HFF-Myc (cell line): ENCODE measurements at places on chromosomes 2 and 18.

DNA sequence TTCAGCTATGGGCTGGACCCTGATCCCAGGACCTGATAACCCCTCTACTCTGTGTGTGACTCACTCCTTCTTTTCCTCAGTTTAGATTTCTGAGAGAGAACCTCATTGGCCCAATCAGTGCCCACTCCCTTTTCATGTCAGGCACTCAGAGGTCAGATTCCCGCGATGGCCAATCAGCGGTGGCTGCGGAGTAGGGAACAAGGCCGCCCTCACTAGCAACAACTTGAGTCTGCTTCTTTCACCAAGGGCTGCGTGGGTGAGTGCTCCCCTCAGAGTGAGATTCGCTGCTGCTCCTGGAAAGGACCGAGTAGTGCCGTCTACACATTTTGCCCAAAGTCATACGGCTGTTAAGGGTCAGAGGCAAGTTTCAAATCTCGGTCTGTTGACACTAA, 34.7 kb downstream of the NPPC start:
- DNase-seq: no peak

GRCh38 chr2:143608063-143608423, 478.8 kb downstream of the ARHGAP15 start:
- no peak for DNase-seq

DNA sequence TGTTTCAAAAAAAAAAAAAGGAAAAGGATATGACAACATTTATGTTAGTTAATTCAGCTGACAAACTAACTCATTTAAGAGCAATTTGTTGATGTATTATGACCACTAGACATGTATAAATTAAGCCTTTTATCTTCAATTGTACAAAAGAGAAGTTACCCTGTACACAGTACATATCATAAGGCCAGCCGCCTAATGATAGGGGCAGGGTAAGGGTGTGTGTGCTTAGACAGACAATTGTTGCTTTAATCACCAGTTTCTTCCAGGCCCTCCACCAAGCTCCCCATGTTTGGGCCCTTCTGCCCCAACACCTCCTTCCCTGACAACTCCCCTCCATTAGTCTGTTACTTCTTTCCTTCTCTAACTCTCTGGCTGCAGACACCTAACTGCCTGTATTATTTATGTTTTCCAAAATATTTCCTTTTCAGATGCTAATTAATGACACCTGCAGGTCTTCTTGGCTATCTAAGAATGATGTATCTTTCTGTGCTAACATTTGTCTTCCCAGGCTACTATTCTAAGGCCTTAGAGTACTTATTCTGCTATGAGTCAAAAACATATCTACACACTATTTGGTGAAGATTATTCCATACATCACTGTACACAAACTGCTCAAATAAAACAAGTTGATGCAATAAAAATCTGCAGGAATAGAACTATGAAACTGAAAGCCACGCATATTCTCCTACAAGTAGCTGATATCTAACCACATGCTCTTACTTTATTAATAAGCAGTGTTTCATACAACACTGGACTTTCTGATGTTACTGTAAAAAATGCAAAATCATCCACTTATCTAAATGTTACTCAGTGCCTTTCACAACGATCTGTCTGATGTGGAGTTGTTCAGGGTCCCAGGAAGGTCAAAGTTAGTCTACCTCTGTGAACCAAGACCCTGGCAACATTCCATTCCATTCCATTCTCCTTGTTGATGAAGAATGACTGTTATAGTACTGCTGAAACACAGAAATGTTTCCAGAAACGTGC, 26.4 kb downstream of the TMEM131 start:
- no peak for DNase-seq

DNA sequence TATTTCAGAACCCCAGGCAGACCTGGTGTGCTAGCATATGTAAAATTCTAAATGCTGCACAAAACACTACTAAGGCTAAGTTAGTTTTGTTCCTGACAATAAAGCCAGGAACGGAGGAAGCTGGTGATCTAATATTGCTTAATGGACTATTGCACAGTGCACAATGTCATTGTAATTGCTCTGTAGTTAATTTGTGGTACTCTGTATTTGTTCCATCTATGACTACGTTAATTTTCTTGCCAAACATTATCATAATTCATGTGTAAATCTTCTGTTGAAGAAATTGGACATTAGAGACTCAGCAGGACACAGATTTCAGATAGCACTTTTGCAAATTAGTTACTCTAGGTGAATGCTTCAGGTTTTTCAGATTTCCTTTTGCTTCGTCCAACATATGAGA, 232.3 kb downstream of the RIT2 start:
- DNase-seq: no peak

GRCh38 chr2:212939777-212940531, 211.5 kb downstream of the IKZF2 start:
- DNase-seq: no peak

DNA sequence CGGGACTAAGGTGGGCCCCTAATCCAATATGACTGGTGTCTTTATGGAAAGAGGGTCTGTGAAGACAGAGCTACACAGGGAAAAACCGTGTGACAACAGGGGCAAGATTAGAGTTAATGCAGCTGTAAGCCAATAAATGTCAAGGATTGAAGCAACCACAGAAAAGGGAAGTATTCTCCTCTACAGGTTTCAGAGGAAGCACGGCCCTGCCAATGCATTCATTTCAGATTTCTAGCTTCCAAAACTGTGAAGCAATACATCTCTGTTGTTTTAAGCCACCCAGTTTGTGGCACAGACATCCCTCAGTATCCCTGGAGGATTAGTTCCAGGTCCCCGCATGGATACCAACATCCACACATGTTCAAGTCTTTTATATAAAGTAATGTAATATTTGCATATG, 48.8 kb downstream of the SPP2 start:
- DNase-seq: no peak

GRCh38 chr2:31371691-31372090, 42.9 kb downstream of the XDH start:
- no peak for DNase-seq

DNA sequence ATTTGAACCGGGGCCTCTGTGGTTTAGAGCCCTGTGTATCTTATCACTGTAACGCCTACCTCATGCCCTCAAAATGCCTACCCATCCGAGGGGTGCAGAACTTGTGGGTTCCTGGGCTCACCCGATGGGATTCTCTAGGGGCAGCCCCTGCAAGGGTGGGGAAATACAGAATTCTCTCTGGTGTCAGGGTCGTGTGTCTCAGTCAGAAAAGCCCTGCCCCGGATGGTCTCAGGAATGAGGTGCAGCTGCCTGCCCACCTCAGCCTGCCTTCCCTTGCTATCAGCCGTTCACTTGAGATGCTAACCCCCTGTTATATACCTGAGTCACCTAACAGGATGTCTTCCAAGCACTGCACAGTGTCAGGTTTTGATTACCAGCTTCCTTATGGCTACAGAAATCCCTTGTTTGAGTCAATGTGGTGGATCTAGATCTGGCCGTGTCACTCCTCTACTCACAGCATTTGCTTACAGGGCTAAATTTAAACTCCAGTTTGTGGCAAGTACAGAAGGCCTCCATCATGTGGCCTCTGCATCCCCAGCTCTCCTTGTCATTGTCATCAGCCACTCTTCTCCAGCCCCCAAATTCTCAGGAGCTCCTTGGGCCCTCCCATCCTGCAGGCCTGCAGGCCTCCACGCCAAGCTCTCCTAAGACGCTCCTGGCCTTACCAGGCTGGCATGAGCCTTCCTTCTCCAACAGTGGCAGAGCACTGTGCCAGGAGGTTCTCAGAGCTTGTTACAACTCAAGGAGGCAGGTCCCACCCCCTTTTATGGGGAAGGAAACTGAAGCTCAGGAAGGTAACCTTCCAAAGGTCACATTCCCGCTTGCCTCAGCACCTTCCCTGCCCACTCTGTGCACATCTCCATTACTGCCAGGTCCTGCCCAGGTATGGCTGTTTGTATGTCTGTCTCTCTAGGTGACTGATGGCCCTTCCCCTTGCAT, 14.3 kb upstream of the MAP3K2 start:
- no peak for DNase-seq

DNA sequence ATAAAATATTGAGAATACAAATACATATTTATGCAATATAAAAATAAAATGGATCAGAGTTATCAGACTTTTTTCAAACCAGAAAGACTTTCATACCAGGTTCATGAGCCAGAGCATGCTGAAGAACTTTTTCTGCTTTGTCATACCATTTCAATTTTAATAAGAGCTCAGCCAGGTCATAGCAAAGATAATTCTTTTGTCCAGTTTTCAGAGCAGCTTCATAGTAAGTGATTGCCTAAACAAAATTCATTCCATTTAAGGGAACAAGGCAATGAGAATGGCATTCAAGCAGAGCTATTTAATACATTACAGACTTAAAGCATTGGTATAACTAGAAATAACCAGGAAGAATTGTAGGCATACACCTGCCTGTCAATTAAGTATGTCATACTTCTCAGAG, 42.3 kb downstream of the TTC21B start:
- no peak for DNase-seq

DNA sequence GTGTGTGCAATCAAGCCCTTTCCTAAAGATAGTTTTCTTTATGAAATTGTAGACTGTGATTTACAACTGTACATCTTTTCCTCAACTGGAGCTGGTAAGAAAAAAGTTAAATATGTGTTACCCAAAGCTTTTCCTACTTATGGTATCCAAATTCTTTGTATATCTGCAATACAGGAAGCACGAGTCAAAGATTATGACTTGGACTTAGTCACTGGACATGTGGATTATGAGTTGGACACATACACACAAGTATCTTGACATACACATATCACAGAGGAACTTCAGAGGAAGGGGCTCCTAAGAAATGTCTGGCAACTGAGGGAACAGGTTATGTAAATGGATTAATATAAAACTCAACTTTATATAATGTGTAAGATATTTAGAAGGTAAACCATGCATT, 35.2 kb downstream of the PRELID3A start:
- DNase-seq: no peak

GRCh38 chr18:28065031-28065792, 111.7 kb downstream of the CDH2 start:
- DNase-seq: peak; percentile 42

GRCh38 chr2:57461624-57462023, 585.0 kb upstream of the VRK2 start:
- DNase-seq: no peak

DNA sequence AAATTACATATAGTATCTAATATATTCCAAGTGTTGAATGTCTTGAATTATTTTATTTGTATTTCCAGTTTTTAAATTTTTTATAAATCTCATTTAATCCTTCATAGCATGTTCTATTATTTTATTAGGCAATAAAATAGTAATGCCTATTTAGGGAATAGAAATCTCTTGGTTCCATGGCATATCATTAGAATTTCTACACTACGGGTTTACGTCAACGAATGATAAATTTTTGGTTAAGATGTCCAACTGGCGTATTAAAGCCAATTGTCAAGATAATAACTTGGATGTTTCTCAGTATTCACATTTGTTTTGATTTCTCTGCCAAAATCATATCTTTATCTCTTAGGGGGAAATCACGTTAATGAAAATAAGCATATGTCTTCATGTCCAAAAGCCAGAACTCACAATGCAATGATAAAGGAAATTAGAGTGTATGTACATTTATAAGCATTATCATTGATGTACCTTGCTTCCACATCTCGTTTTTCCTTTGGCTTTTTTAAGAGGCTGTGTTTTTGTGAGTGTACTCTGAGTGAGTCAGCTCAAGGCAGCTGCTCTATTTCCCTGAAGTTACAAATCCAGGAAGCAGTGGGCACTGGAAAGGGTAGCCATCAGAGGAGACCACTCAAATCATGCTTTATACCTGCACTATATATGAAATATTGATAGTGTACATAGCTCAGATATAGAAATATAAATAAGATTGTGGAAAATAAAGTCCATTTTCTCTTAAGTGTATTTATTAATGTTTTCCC, 115.8 kb upstream of the PDE1A start:
- DNase-seq: no peak

GRCh38 chr2:75666911-75667310, 20.3 kb downstream of the MRPL19 start:
- DNase-seq: no peak

DNA sequence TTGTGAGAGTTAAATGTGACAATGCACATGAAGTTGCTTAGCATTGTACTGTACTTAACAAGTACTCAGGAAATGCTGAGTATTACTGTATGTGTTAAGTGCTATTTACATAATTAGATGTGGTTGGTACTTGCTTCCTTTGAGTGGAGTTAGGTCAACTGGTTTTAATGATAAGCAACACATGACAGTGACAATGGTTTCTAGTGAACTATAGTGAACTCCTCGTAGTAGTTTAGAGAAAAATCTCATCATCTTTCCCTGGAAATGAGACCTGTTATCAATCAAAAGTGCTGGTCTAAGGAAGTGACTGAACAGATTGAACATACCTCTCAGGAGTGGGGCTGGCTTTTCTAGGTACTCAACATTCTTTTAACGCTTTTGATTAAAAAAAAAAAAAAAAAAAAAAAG, 29.2 kb upstream of the ZDBF2 start:
- DNase-seq: no peak

- peak; percentile 67 for DNase-seq
Measured at GRCh38 chr2:71385012-71385411, 53.4 kb downstream of the ZNF638 start.

DNA sequence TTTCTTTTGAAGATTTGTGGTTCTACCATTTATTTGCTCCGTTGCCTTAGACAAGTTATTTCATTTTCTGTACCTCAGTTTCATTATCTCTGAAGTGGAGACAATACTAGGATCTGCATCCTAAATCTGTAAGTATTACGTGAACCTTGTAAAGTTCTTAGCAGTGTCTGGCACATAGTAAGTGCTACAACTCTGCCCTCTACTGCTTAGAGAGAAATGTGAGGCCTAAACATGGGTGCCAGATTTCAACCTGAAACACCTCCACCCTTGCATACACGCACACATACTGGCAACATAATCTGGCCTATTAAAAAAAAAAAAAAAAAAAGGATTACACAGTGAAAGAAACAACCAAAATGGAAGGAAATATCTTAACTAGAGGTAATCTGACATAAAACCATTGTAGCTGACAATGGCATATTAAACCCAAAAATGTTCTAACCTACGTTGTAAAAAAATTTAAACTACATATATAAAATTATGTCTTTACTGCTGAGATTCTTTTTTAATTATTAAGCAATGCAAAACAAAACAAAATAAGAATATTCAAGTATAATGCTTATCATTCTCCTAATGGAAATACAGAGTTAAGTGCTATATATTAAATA, 132.6 kb downstream of the MAP2 start:
- peak; percentile 40 for DNase-seq

- no peak for DNase-seq
Measured at GRCh38 chr2:17270894-17271293, 247.3 kb downstream of the RAD51AP2 start.

DNA sequence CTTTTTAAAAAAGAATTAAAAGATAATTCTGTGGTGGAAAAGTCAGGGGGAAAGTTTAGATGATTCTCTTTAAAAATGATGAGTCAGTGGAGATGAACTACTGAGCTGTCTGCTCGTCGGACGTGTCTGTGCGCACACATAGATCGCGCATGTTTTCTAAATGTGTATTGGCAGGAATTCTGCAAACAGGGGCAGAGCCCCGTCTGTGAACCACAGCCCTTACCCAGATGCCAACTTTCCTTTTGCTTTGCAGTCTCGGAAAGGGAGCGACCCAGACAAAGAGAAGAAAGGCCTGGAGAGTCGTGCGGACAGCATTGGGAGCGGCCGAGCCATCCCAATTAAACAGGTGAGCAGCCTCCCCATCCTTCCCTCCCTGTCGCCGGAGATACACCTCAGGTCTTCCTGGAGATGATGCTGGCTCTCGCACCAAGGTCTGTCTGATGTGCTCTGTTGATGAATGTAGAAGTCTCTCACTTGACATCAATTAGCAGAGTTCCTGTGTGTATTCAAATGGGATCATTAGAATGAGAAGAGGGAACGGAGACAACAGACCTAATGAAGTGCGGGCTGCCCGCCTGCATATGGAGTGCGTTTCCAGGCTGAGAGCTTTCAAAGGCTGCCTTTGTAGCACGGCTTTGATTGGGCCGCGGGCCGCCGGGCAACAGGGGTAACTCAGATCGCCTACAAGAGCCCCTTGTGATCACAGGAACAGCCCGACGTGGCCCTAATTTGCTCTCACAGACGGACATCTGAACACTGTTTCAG, 313.3 kb downstream of the AGAP1 start:
- DNase-seq: no peak
